ENCODE measurements at places on chromosomes 7 and 10. TPM values are rescaled to one million over a fixed set of nuclear protein-coding genes. Genes with fewer than 3 reads are reported as not detected.

GRCh38 chr7:155722118-155722517, 77.7 kb downstream of the RBM33 start:
- no peak for DNase-seq

- no peak for DNase-seq
Measured at GRCh38 chr7:86499986-86500385, 143.7 kb upstream of the GRM3 start.

GRCh38 chr10:84256510-84257342, 11.9 kb downstream of the RGR start:
- peak; percentile 56 for DNase-seq

DNA sequence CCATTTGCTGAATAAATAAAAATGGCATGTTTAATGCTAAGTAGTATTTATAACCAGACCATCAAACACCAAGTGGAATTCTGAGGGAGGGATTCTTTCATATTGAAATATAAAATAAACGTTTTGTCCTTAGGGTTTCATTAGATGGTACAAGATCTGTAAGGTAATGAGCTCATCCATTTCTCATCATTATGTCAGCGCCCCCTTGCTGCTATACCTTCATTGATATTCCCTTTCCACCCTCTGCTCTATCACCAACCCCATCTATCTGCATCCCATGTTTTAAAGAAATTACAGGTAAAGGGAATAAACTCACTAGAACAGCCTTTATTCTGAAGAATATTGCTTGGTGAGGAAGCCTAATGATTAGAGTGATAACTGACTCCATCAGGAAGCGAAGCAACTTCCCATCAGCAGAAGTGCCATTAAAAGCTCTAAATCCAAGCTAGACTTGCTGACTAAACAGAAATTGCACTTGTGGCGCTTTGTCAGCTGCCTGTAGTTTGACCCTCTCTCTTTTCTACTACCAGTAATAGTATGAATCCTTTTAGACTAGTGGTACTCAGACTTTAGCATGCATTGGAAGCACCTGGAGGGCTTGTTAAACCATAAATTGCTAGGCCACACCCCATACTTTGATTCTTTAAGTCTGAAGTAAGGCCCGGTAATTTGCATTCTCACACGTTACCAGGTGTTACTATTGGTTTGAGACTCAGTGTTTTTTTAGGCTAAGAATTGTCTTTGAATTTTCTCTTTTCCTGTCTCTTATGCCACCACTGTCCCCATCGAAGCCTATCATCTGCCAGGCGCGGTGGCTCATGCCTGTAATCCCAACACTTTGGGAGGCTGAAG, 27.5 kb downstream of the ADD3 start:
- no peak for DNase-seq

DNA sequence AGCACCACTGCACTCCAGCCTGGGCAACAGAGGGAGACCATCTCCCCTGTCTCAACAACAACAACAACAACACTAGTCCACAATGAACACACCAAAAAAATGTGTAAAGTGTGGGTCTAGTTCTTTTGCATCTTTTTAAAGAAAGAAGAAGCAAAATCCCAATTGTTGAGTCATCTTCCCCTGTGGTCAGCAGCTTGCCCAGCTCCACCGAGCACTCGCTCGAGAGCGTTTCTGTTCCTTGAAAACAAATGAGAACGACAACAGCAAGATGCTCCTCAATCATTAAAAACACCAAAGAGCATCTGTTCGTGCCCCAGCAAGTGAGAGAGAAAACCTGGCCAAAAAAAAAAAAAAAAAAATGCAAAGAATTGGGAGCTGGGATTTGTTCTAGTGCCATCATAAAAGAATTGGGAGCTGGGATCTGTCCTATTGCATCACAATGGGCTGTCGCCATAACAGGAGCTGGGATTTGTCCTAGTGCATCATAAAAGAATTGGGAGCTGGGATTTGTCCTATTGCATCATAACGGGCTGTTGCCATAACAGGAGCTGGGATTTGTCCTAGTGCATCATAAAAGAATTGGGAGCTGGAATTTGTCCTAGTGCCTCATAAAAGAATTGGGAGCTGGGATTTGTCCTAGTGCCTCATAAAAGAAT, 118.1 kb downstream of the PTPRN2 start:
- DNase-seq: no peak

DNA sequence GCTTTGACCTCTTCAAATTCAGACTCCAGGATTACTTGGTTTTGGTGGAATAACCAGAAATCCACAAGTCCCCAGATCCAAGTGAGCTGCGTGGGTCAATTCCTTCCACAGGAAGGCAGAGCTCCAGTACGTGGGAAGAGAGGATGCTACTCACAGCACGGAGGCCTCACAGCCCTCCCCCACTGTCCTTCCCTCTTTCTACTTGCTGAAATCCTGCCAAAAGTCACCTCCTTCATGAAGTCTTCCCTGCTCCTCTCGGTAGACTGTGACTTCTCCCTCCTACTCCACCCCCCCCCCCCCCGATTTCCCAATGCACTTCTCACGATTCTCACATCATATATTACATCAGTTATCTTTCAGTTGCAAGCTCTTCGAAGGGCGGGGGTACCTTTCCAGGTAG, 12.3 kb downstream of the CAMK2G start:
- DNase-seq: no peak

MEIG1 gene
- total RNA-seq: not detected

TFR2 gene
- total RNA-seq: 0.68 TPM

HACD1 gene
- 16.5 TPM for total RNA-seq
